ENCODE measurements at places on chromosomes 16 and 17.

DNA sequence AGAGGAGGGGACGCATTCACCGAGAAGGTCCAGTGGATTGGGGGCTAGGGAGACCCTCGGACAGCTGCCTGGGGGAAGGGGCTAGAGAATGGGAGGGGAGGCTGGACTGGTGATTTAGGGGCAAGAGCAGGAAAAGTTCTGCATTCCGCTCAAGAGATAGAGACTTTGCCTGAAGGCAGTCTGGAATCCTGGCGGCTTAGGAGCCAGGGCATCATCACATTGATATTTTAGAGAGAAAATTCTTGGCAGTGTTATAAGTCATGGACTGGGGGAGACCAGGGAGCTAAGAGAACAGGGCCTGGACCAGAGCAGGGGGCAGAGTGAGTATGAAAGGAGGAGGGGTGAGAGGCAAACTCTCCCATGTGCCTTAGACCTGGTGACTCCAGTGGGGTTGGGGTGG, 35.8 kb downstream of the MSI2 start:
- no peak for DNase-seq

DNA sequence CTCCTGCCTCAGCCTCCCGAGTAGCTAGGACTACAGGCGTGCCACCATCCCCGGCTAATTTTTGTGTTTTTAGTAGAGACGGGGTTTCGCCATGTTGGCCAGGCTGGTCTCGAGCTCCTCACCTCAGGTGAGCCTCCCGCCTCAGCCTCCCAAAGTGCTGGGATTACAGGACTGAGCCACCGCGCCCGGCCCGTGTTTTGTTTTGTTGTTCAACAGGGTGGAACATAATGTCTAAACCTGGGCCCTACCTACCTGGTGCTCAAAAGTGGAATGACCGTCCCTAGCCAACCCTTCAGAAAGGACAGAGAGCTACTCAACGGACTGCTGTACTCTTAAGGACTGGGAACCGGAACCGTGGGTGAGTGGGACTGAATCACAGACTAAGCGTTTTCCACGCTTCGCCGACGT, 772 bp upstream of the KIF22 start:
- DNase-seq = no peak

DNA sequence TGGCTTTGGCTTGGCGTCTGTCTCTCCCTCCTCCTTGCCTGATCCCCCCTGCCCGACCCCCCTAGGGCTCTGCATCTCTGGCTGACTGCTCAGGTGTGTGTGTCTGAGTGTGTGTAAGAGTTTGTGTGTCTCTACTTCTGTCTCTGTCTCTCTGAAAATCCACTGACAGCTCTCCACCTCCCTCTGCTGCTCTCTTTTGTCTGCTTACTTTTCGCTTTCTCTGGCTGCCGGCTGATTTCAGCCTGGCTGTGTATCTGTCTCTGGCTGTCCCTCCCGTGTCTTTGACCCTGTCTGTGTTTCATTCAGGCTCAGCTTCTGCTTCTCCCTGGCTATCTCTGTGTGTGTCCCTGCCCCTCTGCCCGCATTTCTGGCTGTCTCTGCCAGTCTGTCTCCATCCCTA, 3.8 kb upstream of the SPEM1 start:
- no peak for DNase-seq

DNA sequence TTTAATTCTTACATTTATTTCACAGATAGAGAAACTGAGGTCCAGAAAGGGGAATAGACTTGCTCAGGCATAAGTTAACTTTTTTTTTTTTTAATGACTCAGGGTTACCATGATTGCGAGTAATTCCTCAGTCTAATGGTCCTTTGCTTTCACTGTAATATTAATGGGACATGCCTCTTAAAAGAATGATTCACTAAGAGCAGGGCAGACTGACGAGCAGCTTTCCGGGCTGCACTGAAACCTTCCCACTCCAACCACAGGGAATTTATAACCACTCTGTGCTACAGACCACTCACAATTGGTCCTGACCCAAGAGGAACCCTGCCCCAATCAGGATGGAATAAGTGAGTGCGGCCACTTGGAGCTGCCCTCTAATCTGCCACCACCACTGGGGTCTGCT, 5.7 kb downstream of the HOXB2 start:
- DNase-seq = peak; percentile 97

- DNase-seq = peak; percentile 85
Measured at GRCh38 chr17:32445074-32445415, 735 bp downstream of the PSMD11 start.

- DNase-seq = no peak
Measured at GRCh38 chr17:4449736-4450135, 16.0 kb downstream of the SPNS3 start.

DNA sequence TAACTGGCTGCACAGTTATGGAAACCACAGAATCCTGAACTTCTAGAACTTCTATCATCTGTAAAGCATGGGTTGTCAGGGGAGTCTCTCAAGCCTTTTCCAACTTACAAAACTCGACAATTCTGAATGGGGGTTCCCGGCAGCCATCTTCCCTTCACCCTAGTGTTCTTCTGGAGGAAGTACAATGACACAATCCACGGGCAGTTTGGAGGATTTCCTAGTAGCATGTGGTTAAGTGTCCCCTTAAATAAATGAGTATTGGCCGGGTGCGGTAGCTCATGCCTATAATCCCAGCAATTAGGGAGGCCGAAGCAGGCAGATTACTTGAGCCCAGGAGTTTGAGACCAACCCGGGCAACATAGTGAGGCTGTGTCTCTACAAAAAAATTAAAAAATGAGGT, 2.1 kb downstream of the SLC16A6 start:
- DNase-seq = peak; percentile 31

DNA sequence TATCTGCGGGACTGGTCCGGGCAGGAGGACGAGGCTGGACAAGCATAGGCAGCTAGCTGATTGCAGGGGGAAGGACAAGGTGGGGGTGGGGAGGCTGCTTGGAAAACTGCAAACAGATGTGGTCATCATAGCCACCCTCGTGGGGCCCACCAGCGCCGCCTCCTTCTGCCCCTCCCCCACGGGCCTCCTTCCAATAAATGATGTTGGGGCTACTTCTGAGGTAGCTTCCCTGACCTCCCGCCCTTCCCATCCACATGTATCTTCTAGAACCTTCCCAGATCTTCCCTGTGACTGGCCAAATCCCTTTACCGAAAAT, 12.3 kb upstream of the CDC42EP4 start:
- DNase-seq = peak; percentile 59

DNA sequence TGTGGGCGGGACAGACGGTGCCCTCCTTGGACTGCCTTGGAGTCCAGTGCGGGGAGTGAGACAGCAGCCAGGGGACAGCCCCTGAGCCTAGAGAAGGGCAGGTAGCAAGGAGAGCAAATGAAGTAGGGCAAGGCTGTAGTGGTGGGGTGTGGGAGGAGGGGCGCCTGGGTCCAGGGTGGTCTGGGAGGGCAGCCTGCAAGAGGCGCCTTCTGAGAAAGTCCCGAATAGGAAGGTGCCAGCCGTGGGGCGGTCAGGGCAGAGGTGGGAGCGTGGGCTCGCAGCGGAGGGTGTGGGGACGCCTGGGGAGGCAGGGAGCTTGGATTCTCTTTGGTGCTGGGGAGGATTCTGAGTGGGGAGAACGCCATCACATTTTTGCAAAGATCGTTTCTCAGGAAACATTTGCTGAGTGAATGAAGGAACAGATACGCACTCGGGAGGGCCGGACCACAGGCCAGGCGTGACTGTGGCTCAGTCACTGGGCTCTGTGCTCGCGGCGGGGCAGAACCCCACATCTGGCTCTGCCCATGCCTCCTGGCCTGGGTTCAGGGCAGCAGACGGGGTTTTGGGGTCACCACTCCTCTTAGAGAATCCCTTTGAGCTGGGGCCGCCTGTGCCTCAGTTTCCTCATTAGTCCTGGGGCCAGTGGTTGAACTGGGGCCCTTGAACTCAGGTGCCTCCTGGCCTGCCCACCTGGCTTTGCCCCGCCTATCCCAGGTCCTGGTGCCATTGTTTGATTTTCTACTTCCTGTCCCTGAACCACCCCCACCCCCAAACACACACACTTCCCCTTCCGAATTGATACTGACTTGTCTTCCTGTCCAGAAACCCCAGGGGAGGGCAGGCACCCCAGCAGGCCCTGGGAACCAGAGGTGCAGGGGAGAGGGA, 4.2 kb downstream of the SNN start:
- DNase-seq = no peak

GRCh38 chr17:48816438-48816773, 623 bp downstream of the TTLL6 start:
- no peak for DNase-seq

DNA sequence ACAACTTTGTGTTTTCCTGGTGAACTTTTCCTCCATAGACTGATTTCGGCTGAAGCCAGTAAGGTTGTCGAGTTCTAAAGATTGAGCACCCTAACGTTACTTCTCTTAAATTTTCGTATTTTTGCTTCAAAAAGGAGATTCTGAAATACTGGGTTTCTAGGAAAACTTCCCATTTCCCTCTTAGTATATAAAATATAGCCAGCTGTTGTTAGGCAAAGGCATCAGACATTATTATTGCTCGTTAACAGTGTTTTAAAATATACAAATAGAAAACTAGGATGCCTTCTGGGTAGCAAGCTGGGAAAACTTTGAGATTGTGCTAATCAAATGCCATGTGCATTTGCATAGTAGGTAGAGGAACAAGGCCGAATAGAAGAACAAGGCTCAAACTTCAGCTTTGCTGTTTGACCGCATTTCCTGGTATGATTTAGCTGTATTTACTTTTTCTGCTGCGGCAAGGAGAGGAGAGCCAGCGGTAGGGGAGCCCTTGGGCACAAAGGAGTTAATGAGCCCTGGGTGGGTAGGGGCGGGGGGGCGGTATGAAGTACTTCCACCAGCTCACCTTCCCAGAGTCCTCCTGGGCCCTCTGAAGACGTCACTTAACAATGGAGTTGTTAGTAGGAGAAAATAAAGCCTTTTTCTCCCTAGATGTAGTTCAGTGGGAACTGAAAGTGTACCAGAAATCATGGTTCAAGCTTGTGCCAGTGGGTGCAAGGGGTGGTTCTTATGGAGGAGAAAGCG, 151.9 kb downstream of the MSI2 start:
- peak; percentile 12 for DNase-seq

DNA sequence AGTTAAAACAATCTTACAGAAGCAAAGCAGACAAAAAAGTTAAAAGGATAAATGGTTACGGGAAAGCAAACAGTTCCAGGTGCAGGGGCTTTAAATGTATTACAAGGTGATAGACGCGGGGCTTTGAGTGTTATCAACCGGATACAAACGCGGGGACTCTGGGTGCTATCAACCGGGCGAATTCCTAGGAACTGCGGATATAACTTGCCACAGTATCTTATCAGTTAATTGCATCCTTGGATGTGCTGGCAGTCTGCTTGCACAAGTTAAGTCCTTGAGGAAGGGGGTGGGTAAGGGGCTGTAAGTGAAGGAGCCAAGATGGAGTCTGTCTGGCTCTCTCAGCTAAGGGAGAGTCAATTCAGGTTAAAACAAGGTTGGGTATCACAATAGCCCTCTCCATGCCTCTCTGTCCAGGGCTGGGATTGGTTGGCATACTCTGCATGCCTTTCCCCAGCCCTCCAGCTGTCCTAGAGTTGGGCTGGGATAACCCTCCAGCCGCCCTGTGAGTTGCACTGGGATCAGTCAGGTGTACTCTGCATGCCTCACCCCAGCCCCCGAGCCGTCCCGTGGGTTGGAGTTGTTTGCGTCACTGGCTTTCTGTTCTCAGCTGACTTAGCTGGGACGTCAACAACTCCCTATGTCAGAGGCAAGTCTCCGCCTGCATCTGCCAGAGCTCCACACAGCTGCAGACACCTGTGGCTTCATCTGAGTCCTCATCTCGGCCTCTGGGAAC, 40.9 kb downstream of the TMEM235 start:
- peak; percentile 95 for DNase-seq

- peak; percentile 20 for DNase-seq
Measured at GRCh38 chr17:63760771-63761539, 12.4 kb downstream of the CCDC47 start.

GRCh38 chr17:17079336-17079735, 37.1 kb downstream of the MPRIP start:
- DNase-seq = no peak

DNA sequence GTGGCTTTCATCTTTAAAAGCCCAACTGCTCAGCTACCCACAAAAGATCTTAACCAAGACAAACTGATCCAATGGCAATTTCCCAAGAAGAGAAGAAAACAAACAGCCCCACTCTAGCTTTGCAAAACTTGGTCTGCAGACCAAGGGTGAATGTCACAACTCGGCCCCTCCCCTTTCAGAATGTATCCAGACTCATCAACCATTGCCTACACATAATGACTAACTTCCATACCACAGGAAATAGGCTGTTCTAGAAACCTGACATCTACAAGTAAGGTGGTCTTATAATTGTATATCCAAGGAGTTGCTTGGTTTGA, 16.0 kb downstream of the DCUN1D3 start:
- DNase-seq = peak; percentile 87

DNA sequence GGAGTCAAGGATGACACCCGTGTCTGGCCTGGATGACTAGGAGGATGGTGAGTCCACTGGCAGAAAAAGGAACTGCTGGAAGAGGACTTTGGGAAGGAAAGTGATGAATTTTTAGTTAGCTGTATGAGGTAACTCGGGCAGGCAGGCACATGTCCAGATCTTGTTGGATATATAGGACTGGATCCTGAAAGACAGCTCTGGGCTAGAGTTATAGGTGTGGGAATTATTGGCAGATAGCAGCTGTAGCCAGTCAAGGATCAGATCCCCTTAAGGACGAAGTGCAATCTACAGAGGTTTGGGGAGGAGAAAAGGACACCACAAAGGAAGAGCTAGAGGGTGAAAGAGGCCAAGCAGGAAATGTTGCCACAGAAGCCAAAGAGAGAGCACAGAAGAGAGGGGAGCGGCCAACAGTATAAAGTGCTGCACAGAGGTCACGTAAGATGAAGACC, 10.1 kb downstream of the CYB5D1 start:
- DNase-seq = no peak

DNA sequence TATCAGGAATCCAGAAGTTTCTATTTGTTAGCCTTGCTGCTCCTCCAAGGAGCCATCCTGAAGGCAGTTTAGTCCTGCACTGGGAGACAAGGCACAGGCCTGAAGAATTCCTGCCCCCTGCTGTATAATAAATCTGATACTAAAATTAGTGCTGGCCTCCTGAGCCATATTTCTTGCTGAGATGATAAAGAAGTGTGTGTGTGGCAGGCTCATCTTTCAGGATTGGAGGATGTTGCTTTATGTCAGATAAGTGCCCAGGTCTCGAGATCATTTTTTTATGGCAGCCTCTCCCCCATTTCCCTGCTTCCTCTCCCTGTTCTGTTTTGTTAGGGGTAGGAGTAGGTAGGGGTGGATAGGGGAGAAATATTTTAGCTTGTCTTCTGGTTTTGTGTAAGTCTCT, 26.0 kb downstream of the MSI2 start:
- no peak for DNase-seq

DNA sequence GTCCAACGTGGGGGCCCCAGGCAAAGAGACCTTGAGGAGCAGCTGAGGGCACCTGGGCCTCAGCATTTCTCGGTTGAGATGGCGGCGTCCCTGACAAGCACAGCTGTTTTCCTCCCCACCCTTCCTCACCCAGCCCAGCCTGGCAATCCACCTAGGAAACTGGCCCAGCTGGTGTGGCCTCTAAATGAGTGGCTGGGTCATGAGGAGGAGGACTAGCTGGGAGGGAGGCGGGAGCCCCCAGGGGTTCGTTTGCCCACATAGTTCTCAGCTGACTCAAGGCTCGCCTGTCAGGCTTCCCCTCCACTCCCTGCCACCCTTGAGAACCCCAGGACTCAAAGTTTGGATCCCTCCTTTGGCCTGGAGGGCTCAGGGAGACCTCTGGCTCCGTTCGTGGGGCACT, 5.9 kb downstream of the RNF222 start:
- no peak for DNase-seq

Measured in mesenchymal stem cell (in vitro differentiated cells and primary cell).